ENCODE measurements at places on chromosomes 5 and 9.

- no peak for DNase-seq
Measured at GRCh38 chr9:12183321-12183720, 509.9 kb upstream of the TYRP1 start.

DNA sequence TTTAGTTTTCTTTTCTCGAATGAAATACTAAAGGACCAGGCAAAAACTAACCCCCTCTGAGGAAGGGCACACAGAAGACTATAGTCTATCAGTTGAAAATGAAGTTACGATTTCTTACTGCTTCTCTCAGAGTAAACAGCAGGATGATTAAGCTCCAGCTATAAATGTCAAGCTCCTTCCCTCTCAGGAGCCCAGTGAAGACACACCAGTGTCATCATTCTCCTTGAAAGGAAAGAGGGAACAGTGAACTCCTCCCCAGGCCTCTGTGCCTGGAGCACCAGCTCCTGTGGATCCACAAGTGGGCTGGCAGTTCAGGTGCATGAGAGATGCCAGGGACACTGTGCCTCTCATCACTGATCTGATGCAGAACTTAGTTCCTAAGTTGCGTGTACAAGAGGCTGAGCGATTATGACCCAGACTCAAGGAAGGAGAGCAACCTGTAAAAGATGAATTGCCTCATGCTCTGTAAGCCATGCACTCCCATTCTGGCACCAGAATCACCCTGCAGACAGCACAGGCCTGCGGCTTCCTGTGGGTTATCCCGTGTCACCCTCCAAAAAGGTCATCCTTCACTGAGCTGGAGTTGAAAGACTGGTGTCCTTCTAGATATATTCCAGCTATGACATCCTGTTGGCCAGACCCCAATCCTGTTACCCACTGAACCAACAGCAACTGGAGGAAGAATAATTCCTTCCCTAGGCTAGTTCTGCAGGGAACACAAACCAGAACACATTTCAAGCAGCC lies 394.0 kb downstream of the SEMA5A start:
- DNase-seq: no peak

DNA sequence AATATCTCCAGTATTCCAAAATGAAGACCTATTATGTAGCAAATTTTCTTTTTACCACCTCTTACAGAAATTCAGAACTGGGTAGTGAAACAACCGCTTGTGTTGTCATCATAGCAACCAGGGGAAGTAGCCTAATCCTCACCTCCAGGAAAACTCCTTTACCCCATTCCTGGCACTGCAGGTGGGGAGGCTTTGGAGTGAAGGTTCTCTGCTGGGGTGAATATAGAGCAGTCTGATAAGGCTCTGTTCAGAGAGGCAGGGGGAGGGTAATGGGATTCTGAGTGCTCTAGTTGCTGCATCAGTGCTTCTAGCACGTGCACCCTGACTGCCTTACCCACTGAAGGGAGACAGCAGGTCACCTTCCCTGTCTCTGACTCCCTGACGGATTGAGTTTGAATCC lies 116.2 kb downstream of the MAN2A1 start:
- no peak for DNase-seq

DNA sequence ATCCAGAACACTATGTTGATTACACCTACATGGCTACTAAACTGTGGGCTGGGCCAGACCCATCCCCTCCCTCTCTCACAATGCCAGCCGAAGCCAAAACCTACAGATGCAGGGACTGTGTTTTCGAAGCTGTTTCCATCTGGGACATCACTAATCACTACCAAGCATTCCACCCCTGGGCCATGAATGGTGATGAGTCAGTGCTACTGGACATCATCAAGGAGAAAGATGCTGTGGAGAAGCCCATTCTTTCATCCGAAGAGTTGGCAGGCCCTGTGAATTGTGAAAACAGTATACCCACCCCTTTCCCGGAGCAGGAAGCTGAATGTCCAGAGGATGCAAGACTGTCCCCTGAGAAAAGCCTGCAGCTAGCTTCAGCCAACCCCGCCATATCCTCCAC lies 65.0 kb downstream of the ZNF462 start:
- no peak for DNase-seq

DNA sequence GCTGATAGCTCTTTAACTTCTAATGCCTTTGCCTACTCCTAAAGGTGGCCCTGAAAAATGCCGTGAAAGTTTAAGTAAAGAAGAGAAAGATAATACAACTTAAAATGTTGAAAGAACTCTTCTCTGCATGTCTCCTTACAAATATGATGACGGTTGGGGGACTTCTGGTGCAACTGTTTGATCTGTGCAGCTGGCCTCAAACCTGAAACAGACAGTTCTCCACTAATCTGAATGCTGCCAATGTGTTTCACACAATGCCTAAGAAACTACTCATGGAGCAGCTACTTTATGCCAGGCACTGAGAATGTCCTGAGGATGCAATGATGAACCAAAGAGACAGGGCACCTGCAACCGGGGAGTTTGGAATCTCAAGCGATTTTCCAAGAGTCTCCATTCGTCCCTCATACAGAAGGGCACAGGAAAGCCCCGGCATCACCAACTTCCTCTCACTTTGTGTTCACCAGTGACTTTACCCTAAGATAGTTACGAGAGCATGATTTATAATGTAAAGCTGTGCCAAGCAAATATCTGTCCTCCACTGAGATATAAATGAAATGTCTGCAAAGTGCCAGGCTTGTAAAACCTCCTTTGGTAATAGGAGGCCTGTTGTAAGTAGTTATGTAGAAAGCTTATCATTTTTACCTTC lies 455.4 kb downstream of the SEMA5A start:
- DNase-seq: no peak

Measured in stimulated activated CD8-positive, alpha-beta memory T cell treated with anti-CD3 and anti-CD28 coated beads, Interleukin-15, amount 100 ng/mL, for 1 hour (primary cell).